Stimulated activated CD8-positive, alpha-beta memory T cell treated with anti-CD3 and anti-CD28 coated beads, Interleukin-7, amount 100 ng/mL, for 4 hours (primary cell): ENCODE measurements at places on chromosomes 12 and 14.

- no peak for DNase-seq
Observed at GRCh38 chr12:103442822-103443221, 52.9 kb downstream of the C12orf42 start.

- peak; percentile 15 for DNase-seq
Observed at GRCh38 chr12:124036657-124037109, 63.7 kb downstream of the ZNF664 start.

DNA sequence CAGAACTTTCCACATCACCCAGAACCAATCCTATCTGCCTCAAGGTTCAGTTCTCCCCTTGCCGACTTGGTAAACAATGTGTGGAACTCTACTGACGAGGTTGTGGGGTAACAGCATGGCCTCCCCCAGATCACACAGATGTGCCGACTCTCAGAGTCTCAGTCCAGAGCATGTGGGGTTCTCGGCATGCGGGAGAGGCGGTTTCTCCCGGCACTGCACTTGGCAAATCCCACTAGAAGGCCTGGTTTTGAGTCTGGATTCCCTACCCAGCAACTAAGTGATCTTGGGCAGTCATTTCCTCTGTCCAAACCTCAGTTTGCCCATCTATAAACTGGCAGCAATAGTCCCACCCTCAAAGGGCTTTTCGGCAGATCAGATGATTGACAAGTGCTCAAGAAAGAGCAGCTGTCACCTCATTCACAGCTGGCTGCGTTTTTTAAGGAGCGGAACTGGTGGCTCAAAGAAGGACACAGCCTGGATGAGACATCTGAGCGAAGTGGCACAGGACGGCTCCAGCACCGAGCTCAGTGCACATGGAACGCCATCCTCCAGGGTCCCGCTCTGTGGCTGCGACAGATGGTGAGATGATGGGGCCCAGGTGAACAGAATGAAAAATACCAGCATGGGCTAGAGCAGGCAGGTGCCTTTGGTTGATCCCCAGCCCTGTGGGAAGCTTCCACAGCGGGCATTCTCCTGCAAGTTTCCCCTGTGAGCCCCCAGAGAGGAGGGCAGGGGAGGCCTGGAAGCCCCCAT lies 7.3 kb downstream of the TESC start:
- no peak for DNase-seq

GRCh38 chr12:57888409-57889157 lies 42.1 kb upstream of the CTDSP2 start:
- DNase-seq, result no peak

DNA sequence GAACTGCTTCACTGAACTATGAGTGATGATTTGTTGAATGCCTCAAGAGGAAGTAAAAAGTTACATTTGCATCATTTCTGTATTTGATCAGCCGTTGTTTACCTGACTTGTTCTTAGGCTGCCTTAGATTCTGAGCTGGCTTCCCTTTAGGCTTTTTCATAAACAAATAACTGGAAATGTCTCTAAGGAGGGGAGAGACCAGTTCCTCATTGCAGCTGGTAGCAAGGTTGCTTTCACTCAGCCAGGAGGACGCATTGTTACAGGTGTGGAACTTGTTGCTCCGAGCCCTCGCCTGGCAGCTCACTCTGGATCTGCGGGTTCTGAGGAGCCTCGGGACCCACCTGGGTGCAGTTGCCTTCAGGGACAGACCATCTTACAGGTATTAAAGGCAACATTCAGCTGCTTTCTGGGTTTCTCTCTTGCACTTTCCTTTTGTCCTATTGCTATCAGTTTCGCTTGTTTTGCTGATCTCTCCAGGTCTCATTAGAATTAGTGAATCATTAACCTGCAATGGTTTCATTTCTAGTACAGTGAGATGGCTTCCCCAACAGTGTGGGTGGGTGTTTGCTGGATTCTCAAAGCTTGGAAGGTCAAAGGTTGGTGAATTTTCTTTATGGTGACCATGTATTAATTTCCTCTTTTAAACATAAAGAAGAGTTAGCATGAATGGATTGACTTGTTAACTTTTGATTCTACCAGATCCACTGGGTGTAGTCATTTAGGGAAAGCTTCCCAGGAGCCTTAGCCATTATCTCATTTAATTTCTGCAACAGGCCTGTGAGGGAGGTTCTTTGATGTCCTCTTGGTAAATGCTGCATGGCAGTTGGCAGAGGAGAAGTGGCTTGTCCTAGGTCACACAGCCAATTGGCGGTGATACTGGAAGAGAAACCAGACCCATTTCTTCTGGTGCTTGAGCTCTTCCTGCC lies at the start of gene PLEKHG7:
Gene PLEKHG7, plus strand, starts transcription at position 236 of the 926 bp plus-strand sequence. CDS start 3,643 bp downstream, outside the sequence.
- DNase-seq, result no peak

GRCh38 chr12:47744778-47745436 lies 13.8 kb downstream of the RAPGEF3 start:
- DNase-seq, result no peak

GRCh38 chr14:35351897-35352273 lies 52.7 kb downstream of the NFKBIA start:
- DNase-seq, result no peak

- DNase-seq, result no peak
Observed at GRCh38 chr12:39905152-39905551, 200.7 kb downstream of the SLC2A13 start.

DNA sequence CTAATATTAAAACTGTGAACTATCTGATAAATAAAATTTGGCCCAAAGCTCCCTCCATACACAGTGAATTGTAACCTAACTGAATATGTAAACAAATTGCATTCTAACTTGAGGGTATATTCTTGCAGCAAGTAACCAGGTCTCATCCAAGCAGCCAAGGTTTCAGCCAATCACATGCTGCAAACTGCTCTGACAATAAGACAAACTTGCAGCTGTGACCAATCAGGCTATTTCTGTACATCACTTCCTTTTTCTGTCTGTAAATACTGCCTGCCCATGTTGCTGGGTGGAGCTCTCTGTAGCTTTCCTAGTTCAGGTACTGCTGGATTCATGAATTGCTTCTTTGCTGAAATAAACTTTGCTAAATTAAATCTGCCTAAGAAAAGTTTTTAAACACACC lies 499.0 kb downstream of the GALC start:
- no peak for DNase-seq

DNA sequence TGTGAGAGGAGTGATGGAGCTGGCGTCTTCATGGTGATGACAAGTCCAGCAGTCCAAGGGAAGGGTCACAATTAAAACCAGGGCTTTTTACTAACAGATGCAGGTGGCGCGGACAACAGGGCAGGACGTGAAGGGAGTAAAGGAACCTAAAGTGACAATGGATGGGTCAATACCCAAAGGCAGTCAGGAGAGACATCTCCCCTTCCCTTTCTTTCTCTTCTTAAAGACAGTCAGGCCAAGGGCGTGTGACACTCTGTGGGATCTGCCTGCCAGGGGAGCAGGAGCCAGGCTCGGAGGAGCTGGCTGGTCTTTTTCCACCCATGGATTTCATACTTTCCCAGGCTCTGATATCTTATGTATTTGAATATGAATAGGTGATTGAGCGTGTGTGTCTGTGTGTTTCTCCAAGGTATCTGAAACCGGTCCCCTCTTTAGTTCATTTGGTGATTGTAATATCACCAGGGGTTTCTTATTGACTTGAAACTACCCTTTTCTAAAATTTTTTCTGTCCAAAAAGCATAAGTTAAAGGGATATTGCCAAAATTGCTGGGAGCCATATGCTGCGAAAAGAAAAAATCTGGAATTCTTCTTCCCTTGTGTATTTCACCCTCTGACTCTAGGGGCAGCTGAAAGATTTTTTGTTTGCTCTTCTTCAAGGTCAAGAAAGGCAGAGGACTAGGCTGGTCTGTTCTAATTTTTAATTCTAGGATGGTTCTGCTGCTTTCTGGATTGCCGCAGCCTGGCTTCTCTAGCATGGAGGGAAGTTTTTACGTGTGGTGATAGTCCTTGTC lies 61.8 kb downstream of the FBXL14 start:
- DNase-seq, result no peak

- no peak for DNase-seq
Observed at GRCh38 chr12:91309450-91309849, 126.8 kb upstream of the DCN start.

DNA sequence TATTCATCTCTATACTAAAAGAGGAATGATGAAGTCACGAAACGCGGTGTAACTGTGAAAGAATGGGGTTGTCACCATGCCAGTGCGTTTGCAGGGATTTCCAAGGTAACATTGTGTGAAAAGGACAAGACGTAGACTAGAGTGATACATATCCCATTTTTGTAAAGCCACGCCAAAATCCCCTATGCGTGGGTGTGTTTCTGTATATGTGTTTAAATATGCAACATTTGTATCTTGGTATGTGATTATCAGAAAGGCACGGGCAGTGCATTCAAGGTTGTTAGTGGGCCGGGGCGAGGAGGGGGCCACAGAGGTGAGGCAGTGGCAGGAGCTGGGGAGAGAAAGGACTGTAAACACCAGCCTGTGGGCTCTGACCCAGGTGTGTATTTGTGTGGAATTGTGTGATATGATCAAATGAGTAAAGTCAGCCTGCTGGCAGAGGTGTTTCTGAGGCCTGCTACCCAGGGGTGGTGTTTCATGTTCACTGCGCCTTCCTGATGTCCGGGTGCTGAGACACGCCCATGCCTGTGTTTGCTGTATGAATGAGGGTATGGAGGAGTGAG lies 137.8 kb downstream of the ADGRD1 start:
- no peak for DNase-seq

DNA sequence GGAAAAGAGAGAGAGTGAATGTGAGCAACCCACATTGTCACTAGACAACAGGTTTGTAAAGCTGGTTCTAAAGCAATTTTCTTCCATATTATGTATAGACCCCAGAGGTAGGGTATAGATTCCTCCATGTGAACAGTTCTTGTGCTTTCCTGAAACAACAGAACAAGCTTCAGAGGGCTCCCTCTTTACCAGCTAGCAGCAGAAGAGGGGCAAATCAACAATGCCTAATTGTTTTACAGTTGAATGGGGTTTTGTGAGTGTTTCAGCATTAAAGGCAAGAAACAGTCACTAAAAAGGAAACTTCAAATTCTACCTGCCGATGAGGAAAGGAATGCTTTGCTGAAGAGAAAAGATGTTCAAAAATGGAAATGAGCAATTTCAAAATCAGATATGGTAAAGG lies 341.2 kb upstream of the KITLG start:
- no peak for DNase-seq

GRCh38 chr14:49449749-49450148 lies 136.4 kb downstream of the RPS29 start:
- no peak for DNase-seq

DNA sequence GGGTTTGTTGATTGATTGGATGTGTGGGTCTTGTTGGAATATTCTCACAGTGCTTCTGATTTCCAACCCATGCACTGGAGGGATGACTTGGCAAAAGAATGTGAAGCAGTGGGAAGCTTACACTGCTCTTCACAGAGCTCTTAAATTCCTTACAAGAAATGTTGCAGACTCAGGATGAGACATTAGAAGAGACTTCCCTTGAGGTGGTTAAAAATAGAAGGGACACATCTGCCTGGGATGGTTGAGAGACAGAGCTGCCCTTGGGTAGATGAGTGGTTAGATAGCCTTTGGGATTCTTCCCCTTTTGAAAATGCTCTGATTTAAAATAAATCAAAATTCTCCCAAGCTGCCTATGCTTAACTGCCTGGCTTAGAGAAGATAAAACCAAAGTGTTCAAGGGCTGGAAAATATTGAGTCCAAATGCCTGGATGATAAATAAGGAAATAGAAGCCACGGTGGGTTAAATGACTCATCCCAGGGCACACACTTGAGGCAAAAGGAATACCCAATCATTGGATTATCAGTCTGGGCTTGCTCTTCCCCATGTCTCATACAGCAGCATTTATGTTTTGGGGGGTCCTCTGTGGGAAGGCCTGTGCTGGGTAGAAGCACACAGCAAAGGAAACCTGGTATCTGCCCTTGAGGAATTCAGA lies 264.3 kb downstream of the AKAP6 start:
- no peak for DNase-seq

GRCh38 chr12:38384816-38385378 lies 68.3 kb downstream of the ALG10B start:
- no peak for DNase-seq

DNA sequence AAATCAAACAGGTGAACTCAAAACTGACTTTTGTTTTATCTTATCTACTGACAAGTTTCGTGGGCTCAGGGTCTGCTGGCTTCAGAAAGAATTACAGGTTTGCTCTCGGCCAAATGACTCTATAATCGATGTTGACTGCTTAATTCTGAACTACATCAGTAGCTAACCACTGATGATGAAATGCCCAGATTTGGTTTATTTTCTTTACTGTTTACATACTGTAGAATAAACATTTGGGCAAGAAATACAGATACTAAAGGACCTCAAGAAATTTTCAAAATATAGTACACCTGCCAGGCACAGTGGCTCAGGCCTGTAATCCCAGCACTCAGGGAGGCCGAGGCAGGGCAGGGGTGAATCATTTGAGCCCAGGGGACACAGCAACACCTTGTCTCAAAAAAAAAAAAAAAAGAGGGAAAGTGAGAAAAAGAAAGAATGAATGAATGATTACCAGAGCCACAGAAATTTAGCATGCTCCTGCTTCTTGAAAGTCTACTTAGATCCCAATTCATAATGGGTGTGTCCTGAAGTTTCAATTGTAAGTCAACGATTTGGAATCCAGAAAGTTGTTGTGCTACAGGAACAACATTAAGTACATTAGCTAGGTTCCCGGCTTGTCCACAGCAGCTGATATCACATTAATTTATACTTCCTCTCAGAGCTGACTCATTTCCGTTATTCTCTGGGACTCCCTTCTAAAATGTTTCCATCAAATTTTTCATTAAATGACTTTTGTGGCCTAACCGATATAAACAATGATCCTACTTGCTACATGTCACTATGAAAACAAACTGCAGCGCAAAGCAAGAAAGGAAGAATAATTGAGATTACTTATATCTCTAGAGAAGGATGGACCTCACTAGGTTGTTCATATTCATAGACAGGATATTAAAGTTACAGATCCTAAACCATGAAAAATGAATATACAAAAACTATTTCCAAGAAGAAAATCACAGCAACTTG lies 134.3 kb downstream of the MED13L start:
- no peak for DNase-seq

GRCh38 chr12:28604240-28604639 lies 414.0 kb downstream of the CCDC91 start:
- DNase-seq, result no peak

GRCh38 chr12:124561231-124561630 lies 6.2 kb downstream of the NCOR2 start:
- no peak for DNase-seq

DNA sequence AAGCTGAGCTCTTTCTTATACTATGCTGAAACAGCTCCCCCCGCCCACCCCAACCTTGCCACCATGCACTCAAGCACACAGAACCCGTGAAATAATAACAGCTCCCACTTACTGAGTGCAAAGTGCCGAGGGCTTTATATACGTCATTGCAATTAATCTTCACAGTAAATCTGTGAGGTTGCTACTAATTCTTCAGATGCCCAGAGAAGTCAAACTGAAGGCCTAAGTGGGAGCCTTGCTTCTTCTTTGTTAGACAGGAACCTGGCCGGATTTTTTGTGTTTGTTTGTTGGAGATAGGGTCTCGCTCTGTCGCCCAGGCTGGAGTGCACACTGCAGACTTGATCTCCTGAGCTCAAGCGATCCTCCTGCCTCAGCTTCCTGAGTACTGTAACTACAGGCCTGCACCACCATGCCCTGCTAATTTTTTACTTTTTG lies 34.0 kb downstream of the VCPKMT start:
- peak; percentile 44 for DNase-seq
